Fibroblast of skin of right quadriceps (primary cell): ENCODE measurements at places on chromosomes 4 and X.

DNA sequence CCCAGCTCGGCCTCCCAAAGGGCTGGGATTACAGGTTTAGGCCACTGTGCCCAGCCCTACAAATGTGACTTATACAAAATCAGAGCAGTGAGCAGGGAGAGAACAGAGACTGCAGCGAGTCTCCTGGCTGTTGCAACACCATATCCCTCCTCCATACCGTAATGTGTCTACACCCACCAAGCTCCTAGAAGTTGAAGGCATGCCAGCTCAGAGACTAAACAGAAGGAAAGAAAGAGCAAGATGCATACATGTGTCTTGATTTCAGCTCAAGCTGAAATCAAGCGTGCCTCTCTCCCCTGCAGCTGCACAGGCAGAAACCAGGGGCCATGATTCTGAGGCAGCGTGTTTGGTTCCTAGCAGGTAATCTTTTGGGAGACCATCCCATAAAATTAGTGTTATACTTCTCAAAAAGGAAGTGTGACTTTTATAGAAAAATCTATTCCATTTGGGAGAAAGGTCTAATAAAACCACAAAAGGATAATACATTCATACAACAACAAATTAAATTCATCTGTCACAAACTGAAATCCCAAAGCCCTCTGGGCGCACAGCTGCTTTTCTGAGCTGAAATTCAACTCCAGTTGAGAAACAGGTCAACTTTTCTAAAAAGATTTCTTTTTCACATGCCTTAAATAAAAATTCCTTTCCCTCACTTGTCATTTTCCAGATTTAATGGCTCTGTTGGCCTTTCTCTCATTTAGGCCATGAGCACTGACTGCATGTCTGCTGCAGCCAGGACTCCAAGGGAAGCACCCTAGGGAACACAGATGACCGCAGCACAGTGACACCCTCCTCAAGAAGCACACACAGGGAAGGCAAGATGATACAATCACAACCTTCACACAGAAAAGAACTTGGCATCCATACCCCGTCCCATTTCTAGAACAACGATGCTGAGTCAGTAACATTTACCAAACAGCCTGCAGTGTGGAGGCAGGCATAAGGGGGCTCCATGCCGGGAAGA is 34.4 kb downstream of the AFAP1 start:
- peak; percentile 96 for DNase-seq

- DNase-seq, result no peak
Observed at GRCh38 chr4:56050625-56051024, 101.9 kb downstream of the CEP135 start.

DNA sequence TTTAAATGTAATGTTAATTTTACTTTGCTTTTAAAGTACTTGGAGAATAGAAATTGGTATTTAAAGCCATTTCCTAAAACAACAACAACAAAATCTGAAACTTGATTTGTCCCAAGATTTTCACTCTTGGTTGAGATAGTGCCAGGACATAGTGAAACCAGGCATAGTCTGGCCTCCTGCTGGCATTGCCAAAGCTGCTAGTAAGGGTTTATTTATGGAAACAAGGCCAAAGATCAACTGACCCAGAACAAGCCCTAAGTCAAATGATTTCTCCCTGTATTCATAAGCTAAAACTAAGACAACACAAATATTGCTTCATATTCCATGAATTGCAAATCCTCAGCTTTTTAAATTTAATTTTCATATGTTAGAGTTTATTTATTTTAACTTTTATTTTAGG is 227.5 kb upstream of the FGF13 start:
- no peak for DNase-seq

GRCh38 chr4:52051213-52051614 is at the start of gene SPATA18:
Gene SPATA18, plus strand, starts transcription at chr4:52051304. Its CDS starts 401 bp downstream, at chr4:52051705.
- no peak for DNase-seq

GRCh38 chr4:10456595-10457254 is 501 bp downstream of the ZNF518B start:
- peak; percentile 67 for DNase-seq

- no peak for DNase-seq
Observed at GRCh38 chrX:42220083-42220482, 296.7 kb upstream of the CASK start.
